OCI-LY7 (cell line): ENCODE measurements at places on chromosomes 4 and X. TPM values are rescaled to one million over a fixed set of nuclear protein-coding genes. Genes with fewer than 3 reads are reported as not detected.

The EMCN gene
- not detected in 2 replicates for total RNA-seq

DNA sequence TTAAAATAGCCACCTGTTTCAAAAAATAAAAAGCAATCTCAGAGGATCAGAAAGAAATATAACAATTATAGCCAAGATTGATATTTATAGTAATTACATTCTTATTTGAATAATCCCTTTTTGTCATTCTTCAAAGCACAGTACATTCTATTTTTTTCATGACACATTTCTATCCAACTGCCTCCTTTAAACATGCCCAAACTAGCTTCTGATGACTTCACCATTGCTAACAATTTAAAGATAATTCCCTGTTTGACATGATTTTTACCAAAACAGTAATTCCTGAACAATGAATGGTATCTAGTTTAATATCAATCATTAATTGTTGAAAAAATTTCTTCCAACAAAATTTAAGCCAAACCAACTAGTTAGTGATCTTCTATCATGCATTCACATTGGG is 172.4 kb downstream of the SNCA start:
- no peak for DNase-seq

The CDX4 gene
- not detected in 2 replicates for total RNA-seq

DNA sequence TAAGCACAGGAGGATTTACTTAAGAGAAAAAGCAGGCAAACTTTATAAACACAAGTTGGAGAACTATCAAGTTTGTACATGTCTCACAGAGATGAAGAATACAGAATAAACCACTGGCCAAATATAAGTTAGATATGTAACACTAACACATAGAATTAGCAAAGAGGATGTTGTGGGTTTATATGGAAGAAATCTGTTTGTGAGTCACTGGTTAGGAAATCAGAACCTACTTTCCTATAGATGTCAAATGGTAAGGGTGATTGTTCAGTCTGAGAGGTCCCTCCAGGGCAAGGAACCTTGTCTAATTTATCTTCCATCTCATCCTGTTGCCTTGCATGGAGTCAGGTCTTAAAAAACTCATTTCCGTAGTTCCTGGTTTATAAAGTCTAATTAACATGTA is 14.8 kb upstream of the ART3 start:
- no peak for DNase-seq

- DNase-seq, result no peak
Measured at GRCh38 chrX:46792810-46793188, 33.9 kb upstream of the SLC9A7 start.

DNA sequence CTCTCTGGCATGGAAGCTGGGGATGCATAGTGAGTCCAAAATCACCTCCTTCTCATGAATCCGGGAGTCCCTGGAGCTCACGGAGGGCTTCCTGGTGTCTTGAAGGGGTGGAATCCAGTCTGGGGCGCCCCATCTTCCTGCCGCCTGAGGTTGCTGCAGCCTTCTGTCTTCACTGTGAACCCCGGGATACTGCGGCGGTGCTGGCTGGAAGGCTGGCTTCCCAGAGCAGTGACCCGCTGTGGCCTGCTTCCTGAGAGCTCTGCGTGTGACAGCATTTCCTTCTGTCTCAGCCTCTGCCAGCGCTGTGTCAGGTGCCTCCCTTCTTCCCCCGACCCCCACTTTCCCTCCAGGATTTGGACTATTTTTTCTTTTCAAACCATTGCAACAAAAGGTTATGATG is 98.8 kb upstream of the STOX2 start:
- no peak for DNase-seq

The IL21 gene
- not detected in 2 replicates for total RNA-seq

The NUDT11 gene
- total RNA-seq, result 18.1 and 21.7 TPM in 2 replicates

The TRO gene
- total RNA-seq, result 0.30 TPM in 1 of 2 replicates, not detected in the other
